ENCODE measurements at places on chromosomes 3 and 15.

DNA sequence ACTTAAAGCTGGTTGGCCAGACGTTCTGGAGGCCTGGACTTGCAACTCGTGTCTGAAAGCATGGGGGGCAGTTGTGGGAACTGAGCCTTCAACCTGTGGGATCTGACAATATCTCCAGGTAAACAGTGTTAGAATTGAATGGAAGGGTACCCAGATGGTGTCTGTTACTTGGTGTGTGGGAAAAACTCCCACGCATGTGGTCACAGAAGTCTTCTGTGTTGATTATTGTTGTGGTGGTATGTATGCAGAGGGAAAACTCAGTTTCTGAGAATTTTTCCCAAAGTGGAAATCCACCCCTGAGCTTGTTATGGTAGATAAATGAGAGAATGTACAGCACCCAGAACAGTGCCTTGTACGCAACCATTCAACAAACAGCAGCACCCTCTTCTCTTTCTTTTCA lies 238.1 kb upstream of the ICE2 start:
- no peak for DNase-seq

GRCh38 chr3:30632065-30632464 lies 25.7 kb downstream of the TGFBR2 start:
- no peak for DNase-seq

DNA sequence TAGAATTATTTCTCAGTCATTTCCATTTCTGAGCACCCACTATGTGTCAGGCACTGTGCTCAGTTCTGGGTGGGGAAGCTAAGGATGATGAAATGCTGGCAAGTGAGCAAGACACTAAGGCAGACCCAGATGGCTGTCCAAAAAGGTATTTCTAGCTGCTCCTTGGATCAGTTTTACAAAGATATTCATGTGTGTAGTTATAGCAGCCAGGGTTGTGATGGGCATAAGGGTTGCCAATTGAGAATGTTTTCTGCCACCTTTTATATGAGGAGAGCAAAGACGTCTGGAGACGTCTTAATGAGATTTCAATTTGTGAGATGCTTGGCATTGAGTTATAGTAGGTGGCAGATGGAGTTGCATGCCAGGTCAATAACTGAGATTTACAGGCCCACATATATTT lies 197.1 kb upstream of the RASGRP1 start:
- no peak for DNase-seq

DNA sequence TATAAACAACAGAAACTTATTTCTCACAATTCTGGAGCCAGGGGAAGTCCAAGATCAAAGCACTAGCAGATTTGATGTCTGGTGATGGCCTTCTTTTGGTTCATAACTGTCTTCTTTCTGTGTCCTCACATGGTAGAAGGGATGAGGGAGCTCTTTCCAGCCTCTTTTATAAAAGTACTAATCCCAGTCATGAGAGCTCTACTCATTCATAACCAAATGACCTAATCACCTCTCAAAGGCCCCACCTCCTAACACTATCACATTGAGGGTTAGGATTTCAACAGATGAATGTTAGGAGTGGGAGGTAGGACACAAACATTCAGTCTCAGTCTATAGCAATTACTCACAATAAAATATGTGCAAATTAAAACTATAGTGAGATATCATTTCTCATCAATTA lies 50.1 kb upstream of the UBE2E2 start:
- DNase-seq = no peak

- DNase-seq = no peak
Observed at GRCh38 chr3:188683032-188683521, 488.7 kb upstream of the TPRG1 start.

DNA sequence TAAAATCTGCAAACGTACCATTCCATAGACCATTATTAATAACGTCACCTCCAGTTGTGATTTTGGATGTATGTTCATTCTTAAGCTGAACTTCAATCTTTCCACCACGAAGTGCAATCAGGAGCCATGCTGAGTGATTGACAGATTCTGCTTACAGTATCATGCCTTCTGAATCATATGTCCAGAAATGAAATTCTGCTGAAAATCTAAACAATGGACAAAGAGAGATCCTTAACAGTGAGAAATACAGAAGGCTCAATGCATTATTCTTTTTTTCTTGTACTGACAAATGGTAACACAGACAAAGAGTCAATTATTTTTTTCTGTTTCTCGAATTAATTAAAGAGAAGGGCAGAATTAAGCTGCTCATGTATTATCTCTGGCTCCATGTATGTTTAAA lies 1114.5 kb downstream of the EPHA3 start:
- no peak for DNase-seq

DNA sequence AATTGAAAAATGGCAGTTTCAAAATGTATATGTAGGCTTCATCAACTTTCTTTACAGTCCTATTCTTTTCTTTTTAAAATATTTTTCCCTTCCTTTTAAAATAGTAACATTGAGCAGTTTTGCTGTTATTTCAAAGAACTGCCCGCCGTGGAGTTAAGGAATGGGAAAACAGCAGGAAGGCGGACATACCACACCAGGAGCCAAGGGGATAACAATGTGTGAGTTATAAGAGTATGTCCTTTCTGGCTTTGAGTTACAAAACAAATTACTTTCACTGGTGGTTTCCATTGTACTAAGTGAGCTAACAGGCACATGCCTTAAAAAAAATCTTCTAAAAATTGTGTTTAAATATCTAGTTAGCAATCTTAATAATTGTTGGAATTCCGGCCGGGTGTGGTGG lies 37.4 kb upstream of the FBXL22 start:
- no peak for DNase-seq

GRCh38 chr3:52057812-52058495 lies 1.6 kb upstream of the DUSP7 start:
- no peak for DNase-seq

- no peak for DNase-seq
Observed at GRCh38 chr15:79451361-79451999, 19.3 kb downstream of the MINAR1 start.

DNA sequence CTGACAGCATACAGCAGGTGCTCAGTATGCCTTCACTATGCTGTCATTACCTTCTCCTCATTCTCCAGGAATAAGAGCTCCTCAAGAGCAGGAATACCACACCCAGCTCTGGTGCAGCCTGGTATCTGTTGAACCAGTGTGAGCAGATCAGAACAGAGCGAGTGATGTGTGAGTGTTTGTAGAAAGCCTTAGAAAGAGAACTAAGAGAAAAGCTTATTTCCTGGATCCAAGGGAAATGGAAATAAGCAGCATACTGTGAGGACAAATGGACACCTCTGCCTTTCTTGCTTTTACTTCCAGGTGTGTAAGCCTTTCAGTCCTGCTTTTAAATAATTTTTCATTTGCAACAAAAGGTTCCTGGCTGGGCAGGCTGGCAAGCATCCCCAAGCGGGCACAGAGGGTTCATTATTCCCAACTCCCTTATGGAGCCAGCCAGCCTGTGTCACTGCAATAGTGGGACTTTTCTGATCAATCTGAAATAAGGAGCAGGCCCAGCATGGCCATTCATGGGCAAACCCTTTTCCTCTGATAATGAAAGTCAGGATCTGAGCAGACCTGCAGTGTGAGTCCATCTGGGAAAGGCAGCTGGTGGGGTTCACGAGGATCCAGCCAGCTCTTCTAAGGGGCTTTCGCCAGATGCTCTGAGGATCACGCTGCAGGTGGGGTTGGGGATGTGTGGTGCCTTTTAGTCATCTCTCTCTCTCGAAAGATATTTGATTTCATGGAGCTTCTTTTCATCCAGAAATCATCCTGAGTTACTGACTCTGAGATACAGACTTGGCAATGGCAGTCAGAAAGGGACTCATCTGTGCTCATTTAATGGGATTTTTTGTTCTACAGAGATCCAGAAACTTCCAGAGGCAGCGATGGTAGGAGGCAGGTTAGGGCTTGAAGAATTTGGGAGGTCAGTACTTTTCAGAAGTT lies 594.9 kb upstream of the CFAP20DC start:
- no peak for DNase-seq

DNA sequence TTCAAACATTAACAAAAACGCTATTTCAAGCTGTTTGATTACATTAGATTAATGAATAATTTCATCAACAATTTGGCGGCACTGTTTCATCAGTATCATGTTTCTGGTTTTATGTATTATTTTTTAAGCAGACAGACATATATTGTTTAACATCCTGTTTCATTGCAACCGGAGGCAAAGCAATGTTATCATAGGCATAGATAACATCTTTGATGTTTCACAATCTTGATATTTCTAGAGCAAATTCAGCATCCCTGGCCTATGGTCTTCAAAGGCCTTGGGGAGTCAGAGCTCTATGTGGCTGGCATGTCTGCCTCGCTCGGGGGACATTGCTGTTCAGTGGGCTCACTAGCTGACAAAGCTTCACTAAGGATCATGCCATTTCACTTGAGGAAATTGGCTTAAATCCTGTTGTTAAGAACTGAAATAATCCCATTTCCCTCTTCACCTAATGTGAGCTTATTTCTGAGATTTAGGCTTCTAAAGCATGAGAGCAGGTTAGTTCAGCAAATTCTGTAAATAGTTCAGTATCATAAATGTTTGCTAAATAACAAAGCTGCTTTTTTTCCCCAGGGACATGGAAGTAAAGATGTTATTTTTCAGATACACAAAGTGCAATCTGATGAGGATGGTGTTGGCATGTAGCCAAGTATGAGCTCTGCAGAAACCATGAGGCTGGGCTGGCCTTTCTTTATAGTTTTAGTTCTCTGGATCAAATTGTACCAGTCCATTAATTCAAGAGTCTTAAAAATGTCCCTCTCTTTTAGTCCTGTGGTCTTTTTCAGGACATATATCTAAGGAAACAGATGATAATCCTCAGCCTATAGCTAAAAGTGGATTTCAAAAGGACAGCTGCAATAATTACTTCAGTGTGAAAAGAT lies 941.4 kb downstream of the PLOD2 start:
- no peak for DNase-seq

- DNase-seq = no peak
Observed at GRCh38 chr3:107727102-107727501, 204.3 kb downstream of the BBX start.

DNA sequence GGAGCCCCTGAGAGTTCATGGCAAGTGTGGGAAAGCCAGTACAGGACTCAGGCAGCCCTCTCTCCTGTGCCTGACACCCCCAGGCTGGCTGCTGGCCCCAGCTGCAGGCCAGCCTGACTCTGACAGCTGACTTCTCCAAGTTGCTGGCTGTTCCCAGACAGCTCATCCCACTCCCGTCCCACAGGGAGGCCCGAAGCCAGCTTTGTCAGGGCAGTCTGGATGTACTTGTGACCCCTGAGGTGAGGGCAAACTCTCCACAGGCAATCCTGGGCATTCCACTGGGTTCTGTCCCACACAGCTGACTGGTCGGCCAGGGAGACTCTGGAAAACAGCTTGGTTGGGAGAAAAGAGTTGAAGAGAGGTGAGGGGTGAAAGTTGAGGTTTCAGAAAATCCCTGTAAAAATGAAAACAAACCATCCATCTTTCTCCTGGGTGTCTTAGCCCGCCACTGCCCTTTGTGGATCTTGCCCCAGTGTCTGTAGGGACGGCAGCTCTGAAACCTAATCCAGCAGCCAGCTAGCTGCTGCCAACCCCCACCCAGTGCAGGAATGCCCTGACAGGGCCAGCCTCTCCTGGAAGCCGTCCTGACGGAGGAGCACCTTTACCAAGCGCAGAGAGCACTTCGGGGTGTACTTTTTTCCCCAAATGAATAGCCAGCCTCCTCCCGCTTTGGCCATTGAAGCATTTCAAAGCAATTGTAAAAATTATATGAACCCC lies 87.9 kb downstream of the DNAJB8 start:
- no peak for DNase-seq

- no peak for DNase-seq
Observed at GRCh38 chr3:175668300-175668699, 809.2 kb downstream of the NAALADL2 start.

DNA sequence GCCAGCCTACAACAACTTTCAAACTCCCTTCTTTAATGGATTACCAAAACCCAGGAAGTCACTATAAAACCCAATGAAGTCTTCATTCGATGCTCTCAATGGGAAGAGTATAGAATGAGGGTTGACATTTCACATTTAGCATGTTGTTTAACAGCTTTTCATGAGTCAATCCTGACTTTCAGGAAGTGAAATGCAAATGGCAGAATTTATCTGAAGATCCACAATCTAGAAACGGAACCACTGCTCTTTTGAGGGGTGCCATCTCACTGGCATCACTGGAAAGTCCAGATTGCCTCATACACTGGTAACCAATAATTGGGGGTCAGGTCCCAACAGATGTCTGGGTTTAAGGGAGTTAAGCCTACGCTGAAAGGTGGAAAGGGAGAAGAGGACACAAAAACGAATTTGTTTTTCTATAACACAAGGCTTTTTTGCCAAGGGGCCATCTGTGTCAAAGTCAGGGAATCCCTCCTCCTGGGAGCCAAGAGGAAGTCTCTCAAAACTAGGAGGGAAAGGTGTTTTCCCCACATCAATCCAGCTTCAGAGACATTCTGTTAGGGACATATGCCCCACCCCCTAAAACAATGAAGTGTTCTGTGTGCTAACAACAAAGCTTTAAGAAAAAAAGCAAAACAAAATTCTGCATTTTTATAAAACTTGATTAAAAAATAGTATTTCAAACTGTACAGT lies 12.0 kb upstream of the ATP1B3 start:
- no peak for DNase-seq

DNA sequence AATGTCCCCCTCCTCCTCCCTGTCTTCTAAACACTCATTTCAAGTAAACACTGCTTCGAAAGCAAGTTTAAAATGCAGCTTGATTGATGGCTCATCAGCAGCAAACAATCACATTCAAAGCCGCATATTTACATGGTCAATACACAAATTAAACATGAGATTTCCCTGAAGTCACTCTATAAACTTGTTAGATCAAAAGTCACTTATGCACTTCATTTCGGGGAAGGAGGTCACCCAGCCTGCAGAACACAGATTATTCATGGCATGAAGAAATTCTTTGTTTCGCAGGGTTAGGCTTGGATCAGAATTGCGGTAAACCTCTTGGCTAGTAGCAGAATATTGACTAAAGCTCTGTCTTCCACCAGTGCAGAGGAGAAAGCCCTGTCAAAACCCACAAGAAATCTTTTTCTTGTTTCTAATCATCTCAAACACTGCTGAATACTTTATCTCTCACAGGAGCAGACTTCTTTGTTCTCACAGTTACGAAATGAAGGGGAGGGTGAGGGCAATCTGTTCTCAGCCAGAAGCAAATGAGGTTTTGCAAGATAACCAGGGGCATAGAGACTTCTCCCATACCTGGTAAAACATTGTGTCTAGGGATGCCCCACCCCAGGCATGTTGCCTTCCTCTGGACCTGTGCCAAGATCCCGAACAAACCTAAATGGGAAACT lies 133.3 kb upstream of the CHL1 start:
- no peak for DNase-seq

DNA sequence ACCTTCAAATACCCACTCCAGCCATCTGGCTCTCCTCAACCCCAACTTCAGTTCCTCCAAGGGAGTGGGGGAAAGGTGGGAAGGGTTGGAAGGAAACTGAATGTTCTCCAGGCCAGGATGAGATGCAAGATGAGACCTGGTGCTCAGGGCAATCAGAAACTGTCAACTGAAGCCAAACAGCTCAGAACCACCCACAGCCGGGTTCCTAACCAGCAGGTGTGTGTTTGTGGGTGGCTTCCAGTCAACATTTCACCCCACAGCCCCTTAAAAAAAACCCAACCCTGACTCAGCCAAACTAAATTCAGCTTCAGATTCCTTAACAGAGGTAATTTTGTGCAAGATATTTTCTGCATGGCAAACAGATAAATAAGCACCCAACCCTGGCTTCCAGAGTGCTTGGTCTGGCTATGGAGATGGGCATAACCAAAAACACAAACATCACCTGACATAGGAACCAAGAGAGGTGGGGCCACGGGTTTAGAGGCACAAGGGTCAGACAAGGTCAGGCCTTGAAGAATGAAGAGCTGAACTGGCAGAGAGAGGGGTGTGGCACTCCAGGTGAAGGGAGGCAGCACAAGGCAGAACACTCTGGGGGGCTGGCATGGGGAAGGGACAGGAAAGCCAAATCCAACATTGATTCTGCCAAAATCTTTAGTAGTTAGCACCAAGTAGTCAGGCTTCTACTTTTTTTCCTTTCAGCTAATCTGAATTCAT lies 34.7 kb downstream of the ZNF445 start:
- peak; percentile 20 for DNase-seq
